ENCODE measurements at places on chromosomes 6 and 20. TPM values are rescaled to one million over a fixed set of nuclear protein-coding genes. Genes with fewer than 3 reads are reported as not detected.

DNA sequence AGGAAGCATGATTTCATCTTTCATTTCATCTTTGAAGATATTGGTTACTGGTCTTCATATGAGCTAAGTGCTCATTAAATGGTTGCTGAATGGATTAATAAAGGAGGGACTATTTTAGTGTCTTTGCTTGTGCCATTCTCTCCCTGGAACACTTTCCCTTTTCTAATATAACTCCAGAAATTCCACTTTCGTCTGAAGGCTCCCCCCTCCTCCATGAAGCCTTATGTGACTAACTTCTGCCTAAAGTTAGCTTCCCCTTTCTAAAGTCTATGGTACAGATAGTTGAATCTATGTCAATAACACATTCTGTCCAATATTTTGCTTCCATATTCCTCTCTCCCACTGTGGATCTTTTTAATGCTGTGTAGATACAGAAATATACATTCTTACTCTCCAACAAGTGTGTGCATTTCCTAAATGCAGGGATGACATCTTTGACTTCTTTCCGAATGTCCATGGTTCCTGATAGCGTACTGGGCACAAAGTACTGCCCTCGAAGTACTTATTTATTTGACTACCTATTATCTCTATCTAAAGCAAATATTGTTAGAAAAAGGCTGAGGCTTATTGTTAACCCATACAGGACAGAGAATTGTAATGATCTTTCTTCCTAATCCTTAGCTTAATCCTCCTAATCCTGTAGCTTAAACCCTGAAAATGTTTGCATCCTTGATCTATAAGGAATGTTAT lies 84.7 kb upstream of the ELOVL5 start:
- no peak for DNase-seq

- DNase-seq = no peak
Observed at GRCh38 chr20:47354714-47355488, 1.6 kb downstream of the ZMYND8 start.

DNA sequence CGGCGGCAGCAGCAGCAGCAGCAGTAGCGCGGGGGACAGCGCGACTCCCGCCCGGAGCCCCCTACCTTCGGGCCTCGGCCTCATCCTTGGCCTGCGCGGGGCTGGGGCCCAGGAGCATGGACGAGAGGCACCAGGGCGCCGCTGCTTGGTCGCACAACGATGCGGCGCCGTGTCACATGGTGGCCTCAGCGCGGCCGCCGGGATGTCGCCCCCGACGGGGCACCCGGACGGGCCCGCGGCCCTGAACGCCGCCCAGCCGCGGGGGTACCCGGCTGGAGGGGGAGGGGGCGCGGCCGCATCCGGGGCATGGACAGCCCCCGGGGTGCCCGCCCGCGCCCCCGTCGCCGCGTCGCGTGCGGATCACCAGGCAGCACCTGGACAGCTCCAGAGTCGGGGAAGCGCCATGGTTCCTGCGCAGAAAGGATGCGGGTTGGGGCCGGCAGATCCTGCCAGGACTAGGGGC lies 57.1 kb downstream of the CDH22 start:
- no peak for DNase-seq

The PNLDC1 gene
- total RNA-seq = 4.4 TPM

The PRR3 gene
- total RNA-seq = 10.6 TPM

- no peak for DNase-seq
Observed at GRCh38 chr6:30839671-30840070, 44.6 kb upstream of the DDR1 start.

The EYA2 gene
- total RNA-seq = 3.2 TPM

DNA sequence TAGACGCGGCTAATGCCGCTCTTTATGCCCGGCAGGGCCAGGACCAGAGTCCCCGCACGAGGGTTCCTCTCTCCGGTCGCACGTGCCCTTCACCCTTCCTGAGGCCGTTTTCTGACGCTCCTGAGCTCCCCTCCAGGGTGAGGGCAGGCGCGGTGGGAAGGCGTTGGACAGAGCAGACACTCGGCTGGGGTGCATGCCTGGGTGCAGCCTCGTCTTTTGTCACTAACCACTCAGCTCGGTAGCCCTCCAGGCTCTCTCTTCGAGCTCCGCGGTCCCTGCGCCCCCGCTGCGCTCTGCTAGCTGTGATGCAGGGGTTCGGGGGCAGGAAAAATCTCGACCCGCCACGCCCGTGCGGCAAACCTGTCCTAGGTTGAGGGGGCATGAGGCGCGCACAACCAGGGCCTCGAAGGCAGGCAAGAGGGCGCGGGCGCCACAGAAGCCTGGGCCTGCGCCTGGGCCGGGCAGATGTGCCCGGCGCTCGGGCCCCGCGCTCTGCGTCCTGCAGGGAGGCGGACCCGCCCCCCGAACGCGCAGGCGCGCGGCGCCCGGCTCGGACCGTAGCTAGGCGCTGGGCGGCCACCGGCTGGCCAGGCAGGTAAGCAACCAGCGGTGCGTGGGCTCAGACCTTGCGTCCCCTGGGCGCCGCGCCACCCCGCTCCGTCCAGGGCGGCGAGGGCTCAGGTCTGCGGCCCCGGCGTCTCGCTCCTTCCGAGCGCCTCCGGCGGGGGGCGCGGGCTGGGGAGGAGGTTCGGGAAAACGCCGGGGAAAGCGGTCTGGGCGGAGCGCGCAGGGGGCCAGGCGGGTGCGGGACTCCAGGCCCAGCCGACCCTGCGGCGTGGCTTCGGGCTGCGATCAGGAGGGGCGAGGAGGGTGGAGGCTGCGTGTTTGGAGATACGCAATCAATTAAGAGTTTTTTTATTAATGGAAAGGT lies at the start of gene L3MBTL1:
Gene L3MBTL1 (plus strand): TSS at position 548 of the 931 bp plus-strand sequence. CDS start 5,807 bp downstream, outside the sequence.
- DNase-seq = no peak

DNA sequence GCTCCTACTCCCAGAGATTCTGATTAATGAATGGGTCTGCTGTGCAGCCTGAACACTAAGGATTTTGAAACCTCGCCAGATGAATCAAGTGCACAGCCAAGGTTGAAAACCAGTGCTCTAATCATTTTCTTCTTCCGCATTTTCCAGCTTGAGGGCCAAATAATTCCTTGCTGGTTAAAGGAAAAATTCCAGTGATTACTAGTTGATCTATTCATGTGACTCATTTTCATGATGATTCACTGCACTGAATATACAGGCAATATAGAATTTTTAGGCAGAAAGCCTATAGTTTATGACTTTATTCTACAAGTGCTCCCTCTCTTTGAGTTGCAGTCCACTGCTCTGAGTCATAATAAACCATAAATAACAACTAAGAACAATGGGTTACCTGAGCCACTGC lies 80.6 kb upstream of the PROKR2 start:
- no peak for DNase-seq

DNA sequence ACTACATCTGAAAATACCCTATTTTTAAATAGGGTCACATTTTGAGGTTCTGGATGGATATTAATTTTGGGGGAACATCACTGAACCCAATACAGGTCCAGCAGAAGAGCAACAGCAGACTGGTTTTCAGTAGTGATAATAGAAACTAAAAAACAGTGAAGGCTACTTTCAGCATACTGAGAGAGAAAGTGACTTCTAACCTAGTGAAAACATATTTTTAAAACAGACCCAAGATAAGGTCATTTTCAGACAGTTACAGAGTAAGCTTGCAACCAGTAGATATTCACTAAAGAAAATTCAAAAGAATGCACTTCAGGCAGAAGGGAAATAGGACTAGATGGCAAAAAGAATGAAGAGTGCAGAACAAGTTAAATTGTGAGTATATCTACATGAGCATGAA lies 42.0 kb upstream of the TMEM244 start:
- DNase-seq = no peak

- no peak for DNase-seq
Observed at GRCh38 chr6:112431803-112432202, 84.7 kb downstream of the RFPL4B start.

DNA sequence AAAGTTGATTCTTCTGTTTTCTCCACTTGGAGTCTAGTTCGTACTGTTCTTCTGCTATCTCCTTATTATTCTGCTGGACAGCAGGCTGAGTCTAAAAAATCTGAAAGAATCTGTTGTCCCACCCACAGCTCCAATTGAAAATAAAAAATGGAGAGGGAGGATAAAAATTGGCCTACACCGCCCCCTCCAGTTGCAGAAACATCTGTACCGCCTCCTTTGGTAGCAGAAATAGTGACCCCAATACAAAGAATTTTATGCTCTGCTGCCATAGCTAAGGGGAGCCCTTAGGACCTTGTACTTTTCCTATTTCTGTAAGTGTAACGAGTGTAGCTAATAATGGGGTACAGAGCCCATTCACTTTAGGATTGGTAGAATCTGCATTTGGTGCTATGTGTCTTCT lies 4.9 kb upstream of the FKBP1A start:
- no peak for DNase-seq

The PARD6B gene
- 7.6 TPM for total RNA-seq

- no peak for DNase-seq
Observed at GRCh38 chr20:37072293-37073196, 23.3 kb downstream of the RBL1 start.

DNA sequence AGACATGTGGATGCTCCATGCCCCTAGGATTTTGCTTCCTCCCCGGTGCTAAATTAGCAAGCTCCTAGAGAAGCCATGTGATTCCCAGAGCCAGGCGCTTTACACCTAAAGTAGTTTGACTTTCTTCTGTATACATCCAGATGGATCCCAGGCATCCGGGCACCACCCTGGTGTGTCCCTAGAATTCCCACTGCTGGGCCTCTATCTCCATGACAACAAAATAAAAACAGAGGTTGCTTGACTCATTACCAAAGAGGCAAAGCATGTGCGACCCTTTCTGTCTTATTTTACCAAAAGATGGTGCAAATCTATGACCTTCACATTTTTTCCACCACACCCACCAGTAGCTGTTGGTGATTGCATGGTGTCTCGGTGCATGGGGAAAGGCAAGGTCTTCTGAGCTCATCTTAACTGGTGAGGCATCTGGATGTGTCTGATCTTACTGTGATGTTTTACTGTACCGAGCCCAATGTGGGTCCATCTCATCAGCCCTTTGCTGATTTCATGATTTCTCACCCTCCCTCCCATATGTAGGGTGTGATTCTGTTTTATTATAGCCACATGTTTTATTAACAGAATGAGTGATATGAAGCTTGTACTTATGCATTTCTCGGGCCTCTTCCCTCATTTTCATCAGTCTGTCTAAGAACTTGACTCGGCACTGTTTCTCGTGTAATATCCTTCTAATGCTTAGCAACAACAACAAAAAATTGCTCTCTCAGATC lies 27.4 kb upstream of the VAPB start:
- DNase-seq = no peak

DNA sequence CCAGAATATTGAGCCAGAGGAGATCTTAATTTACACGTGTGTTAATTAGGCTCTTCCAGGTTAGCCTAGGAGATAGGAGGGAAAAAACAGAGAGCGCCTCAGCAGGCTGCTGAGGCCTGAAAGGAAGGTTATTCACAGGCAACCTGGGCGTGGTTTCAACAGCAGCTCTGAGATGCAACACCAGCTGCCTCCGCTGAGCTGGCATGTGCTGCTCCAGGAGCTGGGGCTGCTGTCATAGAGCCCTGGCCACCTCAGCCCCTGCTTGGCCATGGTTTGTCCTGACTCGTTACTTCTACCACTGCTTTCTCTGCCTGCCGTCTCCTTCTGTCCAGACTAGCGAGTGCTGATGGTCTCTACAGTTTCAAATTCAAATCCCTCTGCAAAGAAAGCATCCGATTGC lies 32.4 kb upstream of the RPP40 start:
- no peak for DNase-seq

DNA sequence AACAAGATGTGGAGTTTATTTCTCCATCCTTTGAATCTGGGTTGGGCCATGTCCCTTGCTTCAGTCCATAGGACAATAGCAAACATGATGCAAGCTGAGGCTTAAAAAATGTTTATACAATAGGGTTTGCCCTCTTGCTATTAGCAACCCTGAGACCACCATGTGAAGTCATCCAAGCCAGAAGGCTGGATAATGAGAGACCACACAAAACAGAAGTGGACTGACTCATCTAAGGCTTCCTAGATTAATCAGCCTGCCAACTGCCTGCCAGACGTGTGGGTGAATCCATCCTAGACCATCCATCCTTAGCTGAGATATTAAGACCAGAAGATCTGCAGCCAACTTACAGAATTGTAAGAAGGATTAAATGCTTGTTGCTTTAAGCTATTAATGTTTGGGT lies 38.1 kb upstream of the ISM1 start:
- no peak for DNase-seq

- no peak for DNase-seq
Observed at GRCh38 chr20:4195499-4195898, 180.1 kb upstream of the RNF24 start.

GRCh38 chr6:109458774-109459531 lies 3.4 kb upstream of the MICAL1 start:
- DNase-seq = no peak

- no peak for DNase-seq
Observed at GRCh38 chr6:108222504-108222903, 38.3 kb downstream of the SNX3 start.

The NT5E gene
- 1.1 TPM for total RNA-seq

GRCh38 chr6:144106206-144106605 lies 10.8 kb upstream of the SF3B5 start:
- no peak for DNase-seq

DNA sequence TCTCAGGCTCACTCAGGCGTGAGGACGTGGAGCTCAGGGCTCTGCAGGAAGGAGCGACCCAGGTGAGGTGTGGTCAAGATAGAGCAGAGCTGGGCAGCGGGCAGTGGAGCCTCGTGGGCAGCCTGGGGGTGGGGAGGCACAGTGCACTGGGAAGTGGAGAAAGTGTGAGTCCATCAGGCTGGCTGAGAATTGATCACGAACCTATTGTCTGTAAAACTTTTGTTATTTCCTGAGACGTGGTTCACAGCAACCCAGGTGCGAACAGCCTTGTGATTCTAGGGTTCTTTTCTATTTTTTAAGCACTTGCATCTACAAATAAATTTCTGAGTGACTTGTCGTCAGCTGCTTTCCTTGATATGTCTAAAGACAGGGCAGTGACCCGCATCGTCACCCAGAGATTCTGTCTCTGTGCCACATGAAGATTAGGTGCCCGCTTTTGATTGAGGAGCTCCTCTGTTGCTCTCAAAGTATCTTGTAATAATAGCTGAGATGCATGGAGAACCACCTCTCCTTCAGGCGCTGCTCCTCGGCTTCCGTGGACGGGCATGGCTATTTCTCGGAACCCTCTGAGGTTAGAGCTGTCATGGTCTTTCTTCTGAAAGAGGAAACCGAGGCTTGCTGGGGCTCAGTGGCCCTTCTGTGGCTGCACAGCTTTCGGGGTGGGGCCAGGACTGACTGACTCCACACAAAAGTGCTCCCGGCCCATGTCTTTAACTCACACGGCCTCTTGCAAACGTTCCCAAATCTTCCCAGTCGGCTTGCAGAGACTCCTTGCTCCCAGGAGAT lies 662 bp upstream of the CCR6 start:
- DNase-seq = no peak

DNA sequence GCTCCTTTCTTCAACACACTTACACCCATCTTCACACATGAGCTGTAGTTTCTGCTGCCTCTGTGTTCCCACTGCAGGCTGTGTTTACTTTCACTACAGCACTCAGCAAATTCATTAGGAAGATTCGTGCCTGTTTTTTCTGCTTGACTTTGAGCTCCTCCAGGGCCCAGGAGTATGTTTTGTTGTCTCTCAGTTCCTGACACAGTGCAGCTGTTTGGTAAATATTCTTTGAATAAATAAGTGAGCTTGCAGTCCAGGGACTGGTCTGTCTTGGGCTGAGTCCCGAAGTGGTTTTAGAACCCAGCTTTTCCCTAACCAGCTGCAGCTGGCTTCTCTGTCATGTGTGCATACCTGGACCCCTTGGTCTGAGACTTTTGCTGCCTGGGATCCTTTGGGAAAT lies 46.6 kb upstream of the CCN6 start:
- no peak for DNase-seq

The SNRNP48 gene
- total RNA-seq = 12.4 TPM

Measured in suprapubic skin (tissue), 4 donors.